Fibroblast of upper back skin (primary cell): ENCODE measurements at places on chromosomes 2 and 18.

- peak; percentile 21 for DNase-seq
Measured at GRCh38 chr2:162293122-162293786, 25.2 kb downstream of the IFIH1 start.

DNA sequence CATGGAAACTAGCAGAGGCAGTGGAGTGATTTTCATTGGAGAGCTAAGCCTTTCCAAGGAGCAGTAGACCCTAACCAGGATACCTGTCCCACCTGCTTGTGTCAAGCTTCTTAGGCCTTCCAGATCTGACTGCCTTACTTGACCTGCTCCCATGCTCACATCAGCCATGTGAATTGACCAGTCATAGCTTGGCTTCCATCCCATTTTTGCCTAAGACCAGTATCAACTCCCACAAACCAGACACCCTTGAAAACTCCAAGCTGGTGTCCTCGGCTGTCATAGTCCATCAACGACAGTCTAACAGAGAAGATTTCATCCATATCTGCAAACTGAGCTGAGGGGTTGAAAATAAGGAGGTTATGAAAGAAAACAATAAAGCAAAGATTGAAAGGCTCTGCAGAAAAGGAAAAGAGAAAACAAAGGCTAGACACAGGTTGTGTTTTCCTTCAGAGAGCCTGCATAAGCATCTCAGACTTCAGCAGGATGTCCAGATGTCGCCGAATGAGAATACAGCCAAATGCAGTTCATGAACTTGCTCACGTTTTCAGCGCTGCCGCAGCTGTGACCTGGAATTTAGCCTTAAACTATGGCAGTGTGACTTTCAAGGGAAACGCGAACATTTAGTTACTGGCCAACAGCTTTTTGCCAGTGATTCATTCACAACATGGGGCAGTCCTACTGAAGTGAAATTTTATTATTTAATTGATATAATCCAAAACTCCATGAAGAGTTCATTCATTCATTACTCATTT, 868.1 kb upstream of the ID2 start:
- peak; percentile 33 for DNase-seq

GRCh38 chr2:179239195-179239594, 25.4 kb downstream of the SESTD1 start:
- peak; percentile 31 for DNase-seq

- no peak for DNase-seq
Measured at GRCh38 chr2:177252808-177253531, 11.6 kb downstream of the NFE2L2 start.

DNA sequence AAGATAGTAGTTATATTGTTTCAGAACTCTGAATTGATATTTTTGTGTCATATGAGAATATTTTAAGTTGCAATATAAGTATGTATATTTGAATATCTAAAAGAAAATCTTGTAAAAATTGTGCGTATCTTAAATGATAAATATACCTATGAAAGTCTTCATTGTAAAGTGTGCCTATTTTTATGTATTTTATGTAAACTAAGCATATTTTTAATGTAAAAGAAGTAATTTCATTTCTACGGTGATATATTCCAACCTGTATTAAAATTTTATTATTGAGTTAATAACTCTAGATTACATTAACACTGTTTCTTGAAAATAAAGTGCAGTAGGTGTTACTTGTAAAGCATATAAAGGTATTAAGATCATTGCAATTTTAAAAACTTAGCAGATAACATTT, 233.4 kb downstream of the PHLPP1 start:
- no peak for DNase-seq

- no peak for DNase-seq
Measured at GRCh38 chr2:46537624-46538295, 58.4 kb downstream of the TMEM247 start.

DNA sequence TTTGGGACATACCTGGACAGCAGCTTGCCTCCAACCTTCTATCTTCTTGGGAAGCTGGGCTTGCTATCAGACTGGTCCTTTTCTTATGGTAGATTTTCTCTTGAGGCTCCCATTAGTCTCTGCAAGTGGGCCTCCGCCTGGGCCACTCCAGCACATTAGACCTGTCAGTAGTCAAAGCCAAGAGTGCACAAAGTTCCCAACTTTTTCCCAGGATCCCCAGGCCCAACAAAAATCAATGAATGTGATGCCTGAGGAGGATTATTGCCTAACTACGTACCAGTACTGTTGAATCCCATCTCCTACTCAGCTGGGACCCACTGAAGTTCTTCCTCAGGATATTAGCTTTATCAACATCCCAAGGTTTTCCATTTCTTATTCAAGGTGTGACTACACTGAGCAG, 51.7 kb downstream of the PROC start:
- no peak for DNase-seq

- no peak for DNase-seq
Measured at GRCh38 chr2:239954166-239955086, 70.7 kb downstream of the NDUFA10 start.

DNA sequence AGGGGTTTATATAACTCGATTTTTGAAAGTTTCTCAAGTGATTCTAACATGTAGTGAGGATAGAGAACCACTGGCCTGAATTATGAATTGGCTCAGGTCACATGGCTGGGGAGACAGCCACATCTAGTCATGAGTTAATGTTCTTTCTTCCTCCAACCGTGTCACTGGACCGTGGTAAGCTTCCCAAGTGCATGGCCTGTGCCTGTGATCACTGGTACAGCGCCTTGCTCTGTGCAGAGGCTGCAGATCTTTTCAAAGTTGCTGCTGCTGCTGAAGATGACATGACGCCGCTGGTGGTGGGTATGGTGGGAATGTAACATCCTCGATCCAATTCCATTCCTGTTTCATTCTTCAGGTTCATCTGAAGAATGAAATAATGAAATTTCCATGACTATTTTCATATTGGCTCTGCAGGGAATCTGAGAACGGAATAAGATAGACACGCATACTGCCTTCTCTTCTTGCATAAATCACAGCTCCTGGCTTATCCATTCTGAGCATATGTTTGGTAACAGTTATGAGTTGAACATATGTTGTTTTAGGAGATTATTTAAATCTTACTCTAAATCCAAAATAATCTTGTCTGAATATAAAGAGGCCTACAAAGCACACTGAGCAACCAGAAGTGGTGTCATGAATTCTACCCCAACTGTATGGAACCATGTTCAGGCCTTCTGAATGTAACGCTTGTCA, 100.5 kb upstream of the THSD7B start:
- no peak for DNase-seq

DNA sequence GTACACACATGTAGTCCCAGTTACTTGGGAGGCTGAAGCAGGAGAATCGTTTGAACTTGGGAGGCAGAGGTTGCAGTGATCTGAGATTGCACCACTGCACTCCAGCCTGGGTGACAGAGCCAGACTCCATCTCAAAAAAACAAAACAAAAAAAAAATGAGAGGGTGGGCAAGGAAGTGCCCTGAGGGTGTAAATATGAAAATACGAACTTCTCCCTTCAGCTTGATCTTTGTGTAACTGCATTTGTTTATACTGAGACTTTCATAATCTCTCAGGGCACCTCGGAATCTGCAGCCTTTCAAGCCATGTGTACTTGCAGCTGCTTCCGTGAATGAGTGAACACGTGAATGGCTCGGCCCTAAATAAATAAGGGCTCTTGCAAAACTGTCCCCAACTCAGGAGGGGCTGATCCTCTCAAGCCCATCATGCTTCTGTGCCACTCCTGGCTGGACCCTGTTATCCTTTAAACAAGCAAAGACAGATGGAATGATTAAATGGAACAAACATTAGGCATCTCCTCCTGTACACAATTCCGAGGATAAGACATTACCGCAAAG, 96.8 kb downstream of the BOD1L2 start:
- DNase-seq, result no peak

DNA sequence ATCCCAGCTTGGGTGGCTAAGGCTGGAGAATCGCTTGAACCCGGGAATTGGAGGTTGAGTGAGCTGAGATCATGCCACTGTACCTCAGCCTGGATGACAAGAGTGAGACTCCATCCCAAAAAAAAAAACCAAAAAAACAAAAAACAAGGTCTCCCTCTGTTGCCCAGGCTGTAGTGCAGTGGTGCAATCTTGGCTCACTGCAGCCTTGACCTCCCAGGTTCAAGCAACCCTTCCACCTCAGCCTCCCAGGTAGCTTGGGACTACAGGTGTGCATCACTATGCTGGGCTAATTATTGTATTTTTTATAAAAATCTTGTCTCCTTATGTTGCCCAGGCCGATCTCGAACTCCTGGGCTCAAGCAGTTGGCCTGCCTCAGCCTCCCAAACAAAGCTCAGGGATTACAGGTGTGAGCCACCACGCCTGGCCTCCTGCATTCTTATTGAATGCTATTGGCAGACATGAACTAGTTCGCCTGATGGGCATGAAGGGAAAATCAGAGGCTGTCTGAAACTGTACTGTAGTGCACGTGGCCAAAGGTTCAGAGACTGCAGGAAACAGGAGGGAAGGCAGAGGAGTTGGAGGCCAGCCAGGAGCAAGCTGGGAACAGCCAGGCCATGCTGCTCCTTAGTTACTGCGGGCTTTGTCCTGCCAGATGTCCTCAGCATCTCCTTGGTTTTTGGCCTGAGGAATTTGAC, 16.0 kb upstream of the ASXL2 start:
- peak; percentile 52 for DNase-seq

DNA sequence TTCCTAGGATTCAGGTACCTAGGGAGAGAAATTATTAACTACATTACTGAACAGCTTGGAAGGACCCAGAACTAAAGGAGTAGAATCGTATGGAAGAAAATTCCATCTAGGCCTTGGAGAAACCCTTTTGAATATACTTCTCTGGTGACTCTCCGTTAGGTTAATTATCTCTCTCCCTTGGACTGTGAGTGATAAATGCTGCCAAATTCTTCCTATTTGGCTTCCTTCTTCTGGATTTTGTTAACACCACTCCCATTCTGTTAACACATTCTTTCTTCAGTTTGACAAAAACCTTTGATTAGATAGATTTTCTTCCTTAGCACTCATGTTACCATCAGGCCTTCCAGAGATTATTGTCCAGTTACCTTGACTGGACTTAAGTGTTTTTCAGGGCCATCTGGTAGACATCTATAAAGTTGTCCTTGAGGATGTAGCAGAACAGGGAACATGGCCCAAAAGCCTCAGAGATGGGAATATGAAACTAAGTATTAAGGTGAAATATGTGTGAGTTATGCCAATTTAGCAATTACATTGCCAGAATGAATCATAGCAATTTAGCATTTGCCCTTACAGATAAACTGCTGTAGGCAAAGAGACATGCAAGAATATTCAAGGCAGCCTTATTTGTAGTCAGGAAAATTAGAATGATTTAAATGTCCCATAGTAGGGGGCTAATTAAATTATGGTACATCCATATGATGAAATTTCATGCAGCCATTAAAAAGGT, 6.7 kb downstream of the CYP27A1 start:
- DNase-seq, result no peak

DNA sequence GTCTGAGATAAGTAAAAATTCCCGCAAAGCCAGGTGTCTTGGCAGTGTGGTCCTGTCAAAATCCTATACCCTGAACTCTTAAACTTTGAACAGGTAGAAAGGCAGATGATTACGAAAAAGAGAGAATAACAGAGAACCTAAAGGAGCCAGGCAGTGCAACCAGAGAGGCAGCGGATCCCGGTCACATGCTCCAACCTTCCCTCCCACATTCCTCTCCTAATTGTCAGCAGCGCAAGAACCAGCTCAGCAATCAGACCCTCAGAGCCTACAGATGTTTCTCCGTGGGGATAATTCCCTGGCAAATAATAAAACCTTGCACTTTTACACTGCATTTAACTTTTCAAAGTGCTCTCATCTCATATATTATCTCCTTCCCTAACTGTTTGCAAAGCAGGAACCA, 124.8 kb downstream of the EPHA4 start:
- DNase-seq, result peak; percentile 58

- peak; percentile 88 for DNase-seq
Measured at GRCh38 chr18:73235491-73235890, 367.7 kb upstream of the NETO1 start.

GRCh38 chr2:30663806-30664205, 143.4 kb downstream of the CAPN13 start:
- no peak for DNase-seq

- no peak for DNase-seq
Measured at GRCh38 chr2:23489471-23490322, 104.7 kb downstream of the KLHL29 start.

DNA sequence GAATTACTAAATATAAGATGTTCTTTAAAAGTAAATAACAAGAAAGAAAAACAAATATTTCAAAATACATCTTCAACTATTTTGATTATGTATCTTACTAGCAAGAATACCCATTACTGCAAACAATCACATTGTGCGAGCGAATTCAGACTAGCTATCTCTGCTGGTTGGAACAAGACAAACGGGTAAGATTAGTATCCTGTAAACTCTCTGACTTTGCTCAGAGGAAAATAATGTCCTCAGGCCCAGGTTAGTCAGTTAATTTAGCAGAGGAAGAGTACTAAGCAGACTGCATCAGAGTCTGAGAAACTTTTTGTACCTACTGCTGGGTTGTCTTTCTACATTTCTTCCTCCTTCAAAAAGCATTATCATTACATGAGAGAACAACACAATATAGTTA, 50.4 kb upstream of the MCM6 start:
- no peak for DNase-seq

GRCh38 chr2:148656516-148656915, 12.0 kb downstream of the EPC2 start:
- no peak for DNase-seq

- peak; percentile 21 for DNase-seq
Measured at GRCh38 chr2:769771-770170, 92.6 kb upstream of the TMEM18 start.

- DNase-seq, result no peak
Measured at GRCh38 chr2:56806924-56807323, 623.1 kb downstream of the CCDC85A start.

DNA sequence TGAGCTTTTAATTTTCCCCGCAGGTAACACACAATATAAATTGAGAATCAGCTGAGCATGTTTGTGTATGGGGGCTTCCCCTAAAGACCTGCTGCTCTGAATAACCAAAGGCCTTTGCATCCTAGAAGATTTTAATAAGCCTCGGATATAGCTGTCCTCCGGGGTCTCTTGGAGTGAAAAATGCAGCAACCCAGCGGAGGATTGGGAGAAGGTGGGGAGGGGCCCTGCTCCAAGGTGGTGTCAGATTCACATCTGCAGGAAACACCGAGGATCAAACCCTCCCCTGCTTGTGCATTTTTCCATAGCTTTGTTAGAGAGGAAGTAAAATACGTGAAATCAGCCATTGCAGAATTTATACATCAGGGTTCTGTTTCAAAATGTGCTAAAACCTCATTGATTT, 63.0 kb upstream of the OTOF start:
- DNase-seq, result no peak

DNA sequence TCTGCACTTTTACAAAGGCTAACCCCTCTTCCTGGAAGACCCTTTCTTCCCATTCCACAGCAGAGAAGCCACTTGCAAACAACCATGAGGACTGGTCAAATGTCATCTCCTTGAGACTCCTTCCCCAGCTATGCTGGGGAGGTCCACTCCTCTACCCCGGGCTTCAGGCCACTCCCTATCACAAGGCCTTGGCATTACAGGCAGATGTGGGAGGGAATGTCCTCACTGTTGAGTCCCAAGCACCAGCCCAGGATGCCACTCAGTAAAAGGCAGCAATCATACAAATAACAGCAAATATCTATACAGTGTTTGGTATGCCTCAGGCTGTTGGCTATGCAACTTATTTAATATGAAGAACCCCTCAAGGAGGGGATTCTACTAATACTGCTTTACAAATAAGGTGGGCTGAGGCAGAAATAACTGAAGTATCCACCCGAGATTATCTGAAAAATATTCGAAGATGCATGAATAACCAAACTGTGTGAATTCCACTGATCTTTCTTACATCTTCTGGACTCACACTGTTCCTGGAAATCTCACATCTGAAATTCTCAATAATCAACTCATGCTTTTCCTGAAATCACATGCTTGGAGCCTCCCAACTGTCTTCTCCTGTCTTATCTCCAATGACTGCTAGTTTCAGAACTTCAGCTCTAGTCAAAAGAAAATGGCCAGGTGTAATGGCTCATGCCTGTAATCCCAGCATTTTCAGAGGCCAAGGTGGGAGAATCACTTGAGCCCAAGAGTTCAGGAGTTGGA, 226.3 kb downstream of the TCF4 start:
- no peak for DNase-seq
